ENCODE measurements at places on chromosomes 2 and 18. TPM values are rescaled to one million over a fixed set of nuclear protein-coding genes. Genes with fewer than 3 reads are reported as not detected.

Gene PKP4
- total RNA-seq: 25.8 TPM

Gene SDC1
- total RNA-seq: 9.6 TPM

Gene BARD1
- 15.0 TPM for total RNA-seq

Gene GORASP2
- 34.0 TPM for total RNA-seq

Data from smooth muscle cell of the coronary artery (primary cell).